ENCODE measurements at places on chromosomes 13 and 19.

- DNase-seq = no peak
Measured at GRCh38 chr13:98792785-98793495, 40.5 kb upstream of the SLC15A1 start.

DNA sequence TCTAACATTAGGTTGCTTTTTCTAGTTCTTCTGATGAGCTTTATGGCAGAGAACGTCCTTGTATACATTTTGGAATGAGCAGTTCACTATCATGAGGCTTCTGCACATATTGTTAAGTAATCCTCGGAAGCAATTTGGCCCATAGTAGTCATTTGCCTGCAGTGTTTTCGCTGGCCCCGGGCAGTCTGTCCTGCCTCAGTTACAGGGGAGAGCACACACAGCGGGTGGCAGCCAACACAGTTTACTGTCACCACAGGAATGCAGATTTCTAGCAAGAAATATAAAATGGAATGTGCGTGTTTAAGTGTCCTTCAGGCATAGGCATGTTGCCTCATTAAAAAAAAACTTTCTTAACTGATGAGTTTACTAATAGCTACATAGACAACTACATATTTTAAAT lies 71.5 kb upstream of the GJB6 start:
- DNase-seq = no peak

DNA sequence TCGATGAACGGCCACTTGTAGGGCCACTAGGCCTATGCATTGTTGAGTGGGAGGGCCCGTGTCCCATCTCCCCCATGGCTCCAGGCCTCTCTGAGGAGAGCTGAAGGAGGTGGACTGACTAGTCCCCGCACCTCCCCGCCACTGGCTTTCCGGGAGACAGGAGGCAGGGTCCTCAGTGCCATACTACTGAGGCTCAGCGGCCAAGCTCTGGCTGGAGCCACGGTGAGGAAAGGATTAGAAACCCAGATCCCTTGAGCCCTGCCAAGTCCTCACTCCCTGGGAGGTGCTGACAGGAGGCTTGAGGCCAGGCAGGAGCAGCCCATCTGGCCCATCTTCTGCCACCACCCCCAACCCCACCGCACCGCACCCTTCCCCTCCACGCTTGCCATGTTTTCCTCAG lies 29.0 kb downstream of the CCDC8 start:
- no peak for DNase-seq

GRCh38 chr19:55080121-55080967 lies 4.7 kb downstream of the EPS8L1 start:
- DNase-seq = no peak

All from muscle of arm (tissue), 14 donors.